NCI-H774 (cell line): ENCODE measurements at places on chromosomes 13 and 19.

DNA sequence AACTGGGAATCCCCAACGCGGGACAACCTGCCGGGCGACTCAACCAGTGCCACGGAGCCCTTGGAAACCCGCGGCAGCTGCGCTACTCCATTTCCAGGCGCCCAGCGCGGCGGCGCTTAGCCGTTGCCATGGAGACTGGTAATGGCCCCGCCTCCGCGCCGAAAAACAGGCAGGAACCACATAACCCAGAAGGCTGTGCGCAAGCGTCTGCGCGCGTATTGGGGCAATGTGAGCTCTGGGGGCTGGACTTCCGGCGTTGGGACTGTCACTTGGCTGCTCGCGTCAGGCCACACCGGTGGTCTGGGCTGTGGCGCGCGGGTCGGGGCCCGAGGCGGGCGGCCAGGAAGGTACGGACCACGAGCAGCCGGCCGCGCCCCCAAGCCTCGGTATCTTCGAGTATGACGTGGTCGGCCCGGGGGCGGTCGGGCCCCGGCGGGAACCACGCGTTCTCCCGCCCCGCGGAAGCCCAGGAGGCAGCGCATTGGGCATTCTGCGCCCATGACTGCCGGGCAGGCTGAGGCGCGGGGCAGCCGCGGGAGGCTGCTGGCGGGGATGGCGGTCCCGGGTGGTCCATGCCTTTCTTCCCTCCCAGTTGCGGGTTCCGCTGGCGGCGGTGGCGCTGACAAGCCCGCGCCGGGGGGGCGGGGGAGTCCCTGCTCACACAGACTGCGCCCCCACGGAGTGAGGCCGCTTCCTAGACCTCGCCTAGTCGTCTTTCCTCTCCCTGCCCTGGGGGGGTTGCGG, at the start of gene ZNF324B:
ZNF324B (plus strand) TSS at position 265 of the 744 bp plus-strand sequence. CDS start 2,080 bp downstream, outside the sequence.
- DNase-seq = peak; percentile 97

DNA sequence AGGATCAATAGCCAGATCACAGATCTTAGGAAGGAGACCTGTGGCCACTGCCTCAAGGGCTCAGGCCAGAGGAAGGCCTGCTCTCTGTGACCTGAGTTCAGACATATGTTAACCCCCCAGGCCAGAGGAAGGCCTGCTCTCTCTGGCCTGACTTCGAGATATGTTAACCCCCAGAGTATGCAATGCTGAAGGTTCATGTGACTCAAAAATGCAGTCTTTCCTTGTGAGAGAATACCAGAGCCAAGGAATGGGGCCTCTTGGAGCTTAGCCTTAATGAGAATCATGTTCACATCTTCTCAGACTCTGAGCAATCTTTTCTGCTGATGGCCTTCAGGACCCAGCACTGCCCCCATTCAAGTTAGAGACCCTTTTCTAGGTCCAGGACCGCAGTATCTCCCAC, 36.7 kb downstream of the MBNL2 start:
- DNase-seq = no peak

DNA sequence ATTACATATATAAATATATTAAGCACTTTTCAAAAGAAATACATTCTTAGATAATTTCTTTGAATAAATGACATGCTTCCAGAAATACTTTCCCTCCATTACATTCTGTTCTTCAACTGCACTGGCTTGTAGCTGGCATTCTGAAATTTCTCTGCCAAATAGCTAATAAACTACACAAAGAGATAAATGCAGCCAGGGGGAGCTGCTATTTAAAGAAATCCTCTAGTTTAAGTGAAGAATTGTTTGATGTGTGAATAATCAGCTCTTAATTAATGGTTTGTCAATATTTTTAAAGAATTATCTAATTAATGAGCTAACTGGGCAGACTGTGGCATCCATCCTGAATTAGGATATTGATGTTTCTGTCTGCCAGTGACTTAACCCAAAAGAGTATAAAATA, 30.7 kb downstream of the SLC7A1 start:
- DNase-seq = no peak

GRCh38 chr13:49584771-49585182, 581 bp downstream of the RCBTB1 start:
- DNase-seq = no peak

GRCh38 chr19:12984143-12984627, 11.1 kb upstream of the NFIX start:
- no peak for DNase-seq

DNA sequence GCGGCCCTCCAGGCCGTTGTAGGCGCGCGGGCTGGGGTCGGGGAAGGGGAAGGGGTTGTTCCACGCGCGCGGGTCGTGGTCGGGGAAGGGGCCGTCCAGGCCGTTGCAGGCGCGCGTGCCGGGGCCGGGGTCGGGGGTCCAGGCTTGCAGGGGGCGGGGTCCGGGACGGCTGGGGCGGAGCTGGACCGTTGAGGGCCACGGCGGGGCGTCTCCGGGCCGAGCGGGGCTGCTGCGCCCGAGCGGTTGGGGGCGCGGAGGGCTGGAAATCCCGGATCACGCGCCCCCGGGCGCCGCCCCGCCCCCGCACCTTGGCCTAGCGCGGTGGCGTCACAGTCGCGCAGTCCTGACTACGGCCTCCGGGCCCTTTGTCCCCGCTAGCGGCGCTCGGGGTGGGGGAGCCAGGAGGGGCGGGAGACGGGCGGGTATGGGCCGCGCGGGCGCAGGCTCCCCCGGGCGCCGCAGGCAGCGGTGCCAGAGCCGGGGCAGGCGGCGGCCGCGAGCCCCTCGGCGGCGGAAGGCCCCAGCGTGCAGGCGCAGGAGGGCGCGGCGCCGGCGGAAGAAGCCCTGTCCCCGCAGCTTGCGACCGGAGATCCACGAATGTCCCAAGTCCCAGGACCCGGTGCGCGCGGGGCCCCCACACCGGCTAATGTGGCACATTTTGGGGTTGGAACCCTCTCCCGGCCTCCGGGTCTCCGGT, 665 bp downstream of the GPX4 start:
- peak; percentile 69 for DNase-seq

- DNase-seq = no peak
Observed at GRCh38 chr13:113365971-113366588, 2.1 kb upstream of the GRTP1 start.

- DNase-seq = no peak
Observed at GRCh38 chr13:110228936-110229904, 77.7 kb downstream of the COL4A1 start.

DNA sequence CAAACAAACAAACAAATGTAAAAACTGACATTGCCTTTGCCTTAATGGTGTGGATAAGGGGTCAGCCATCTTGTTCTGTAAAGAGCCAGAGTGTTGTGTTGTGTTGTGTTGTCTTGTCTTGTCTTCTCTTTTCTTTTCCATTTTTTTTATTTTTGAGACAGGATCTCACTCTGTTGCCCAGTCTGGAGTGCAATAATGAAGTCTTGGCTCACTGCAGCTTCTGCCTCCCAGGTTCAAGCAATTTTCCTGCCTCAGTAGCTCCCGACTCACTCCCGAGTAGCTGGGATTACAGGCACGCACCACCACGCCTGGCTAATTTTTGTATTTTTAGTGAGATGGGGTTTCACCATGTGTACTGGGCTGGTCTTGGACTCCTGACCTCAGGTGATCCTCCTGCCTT, 27.8 kb downstream of the TIMM13 start:
- DNase-seq = no peak

- DNase-seq = no peak
Observed at GRCh38 chr13:103926118-103926517, 859.9 kb upstream of the SLC10A2 start.

DNA sequence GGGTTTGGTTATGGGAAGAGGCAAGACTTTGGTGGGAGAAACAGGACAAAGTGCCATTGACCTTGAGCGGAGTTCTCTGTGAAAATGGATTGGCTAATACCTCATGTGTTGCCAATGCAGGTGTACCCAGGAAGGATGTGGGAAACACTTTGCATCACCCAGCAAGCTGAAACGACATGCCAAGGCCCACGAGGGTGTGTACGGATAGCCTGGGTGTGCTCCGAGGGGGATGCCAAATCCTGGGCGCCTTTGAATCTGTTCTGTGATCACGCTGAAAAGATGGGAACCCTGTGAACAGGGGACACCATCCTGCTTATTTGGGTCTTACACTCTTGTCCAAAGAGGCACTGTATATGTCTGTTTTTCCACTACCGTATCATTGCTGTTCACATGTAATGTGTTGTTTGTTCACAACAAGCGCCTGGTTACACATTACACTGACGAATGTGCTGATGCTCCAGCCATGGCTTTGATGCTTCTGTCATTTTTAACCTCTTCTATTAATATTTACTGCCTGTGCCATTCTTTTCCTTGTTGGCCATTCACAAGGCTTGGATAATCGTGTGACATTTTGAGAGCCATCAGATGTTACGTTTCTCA, 8.3 kb downstream of the GTF3A start:
- DNase-seq = no peak

DNA sequence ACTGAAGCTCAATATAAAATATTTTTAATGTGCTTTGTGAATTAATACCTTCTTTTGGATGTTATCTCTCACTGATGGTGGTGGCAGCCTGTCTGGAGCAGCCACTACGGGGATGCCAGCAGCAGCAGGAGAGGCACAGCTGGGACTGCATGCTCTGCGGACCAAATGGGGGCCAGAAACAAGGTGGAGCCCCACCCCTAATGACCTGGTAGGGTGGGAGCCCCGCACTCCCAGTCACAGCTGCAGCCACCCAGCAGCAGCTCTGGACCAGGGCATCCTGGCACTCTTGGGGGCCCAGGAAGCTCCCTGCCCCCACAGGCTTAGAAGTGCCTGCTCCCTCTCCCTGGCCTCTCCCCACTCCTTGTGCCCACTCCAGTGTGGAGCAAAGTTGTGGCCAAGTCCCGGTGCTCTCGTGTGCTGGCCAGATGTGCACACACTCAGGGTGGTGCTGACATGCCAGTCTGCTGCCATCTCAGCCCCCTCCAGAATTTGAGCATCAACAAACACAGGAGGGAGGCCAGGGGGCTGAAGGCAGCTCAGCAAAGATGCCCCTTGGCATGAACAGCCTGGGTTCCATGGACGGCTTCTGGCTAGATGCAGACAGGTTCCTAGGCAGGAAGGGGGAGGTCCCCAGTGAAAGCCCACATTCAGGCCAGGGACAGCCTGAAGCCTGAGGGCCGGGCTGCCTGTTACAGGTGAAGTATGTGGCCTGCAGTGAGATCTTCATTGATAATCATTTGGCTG, 696.7 kb upstream of the SLITRK5 start:
- no peak for DNase-seq

GRCh38 chr19:41192574-41193429, at the start of gene CYP2S1:
Gene CYP2S1, plus strand, starts transcription at chr19:41193219. Its CDS starts 46 bp downstream, at chr19:41193265.
- DNase-seq = no peak

- peak; percentile 19 for DNase-seq
Observed at GRCh38 chr13:94710881-94711560, 1.3 kb downstream of the SOX21 start.

DNA sequence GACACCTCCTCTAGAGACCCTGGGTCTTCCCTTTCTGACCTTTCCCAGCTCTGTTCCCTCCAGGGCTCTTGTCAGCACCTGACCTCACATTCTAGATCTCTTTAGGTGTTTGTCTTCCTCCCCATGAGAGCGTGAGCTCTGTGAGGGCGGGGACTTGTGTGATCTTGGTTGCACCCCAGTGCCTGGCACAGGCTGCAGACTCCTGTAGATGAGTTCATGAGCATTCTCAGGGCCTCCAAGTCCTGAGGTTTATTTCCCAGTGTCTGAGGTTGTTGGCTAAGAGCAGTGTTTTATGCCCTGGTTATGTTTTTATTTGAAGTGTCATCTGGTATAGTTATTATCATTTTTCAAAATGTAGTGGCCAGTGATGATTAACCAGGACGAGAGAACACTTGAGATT, 596 bp downstream of the CEACAM4 start:
- no peak for DNase-seq

- no peak for DNase-seq
Observed at GRCh38 chr19:5994405-5995165, 16.6 kb upstream of the RANBP3 start.

DNA sequence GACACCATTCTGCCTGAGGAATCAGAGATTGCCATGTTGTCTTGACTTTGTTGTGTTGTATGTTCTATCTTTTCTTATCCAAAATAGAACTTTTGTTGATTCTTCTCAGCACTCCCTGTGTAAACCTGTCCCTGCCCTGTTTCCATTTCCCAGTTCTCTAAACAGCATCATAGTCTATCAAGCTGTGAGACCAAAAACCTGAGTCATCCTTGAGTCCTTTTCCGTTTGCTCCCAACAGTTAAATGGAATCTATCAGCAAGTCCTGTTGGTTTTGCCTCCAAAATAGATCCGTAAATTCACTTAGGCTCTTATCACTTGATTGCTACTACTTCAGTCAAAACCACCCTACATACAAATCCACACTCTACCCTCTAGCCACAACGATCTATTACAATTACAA, 667.1 kb downstream of the PCDH9 start:
- DNase-seq = no peak

DNA sequence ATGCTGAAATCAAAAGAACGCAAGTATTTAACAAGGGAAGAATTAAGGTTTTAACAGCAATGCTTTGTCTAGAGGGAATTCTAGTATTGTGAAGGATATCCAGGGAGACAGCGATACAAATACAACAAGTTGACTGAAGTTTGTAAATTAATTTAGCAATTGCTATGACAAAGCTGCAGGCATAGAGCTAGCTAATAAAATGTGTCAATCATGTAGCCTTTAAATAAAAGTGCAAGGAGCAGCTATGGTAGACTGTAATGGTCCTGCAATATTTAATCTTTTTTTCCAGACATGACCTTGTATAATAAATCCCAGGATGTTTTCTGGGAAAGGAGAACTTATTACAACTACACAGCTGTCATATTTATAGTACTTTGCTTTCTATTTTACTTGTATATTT, 779.3 kb downstream of the SLITRK5 start:
- DNase-seq = no peak

DNA sequence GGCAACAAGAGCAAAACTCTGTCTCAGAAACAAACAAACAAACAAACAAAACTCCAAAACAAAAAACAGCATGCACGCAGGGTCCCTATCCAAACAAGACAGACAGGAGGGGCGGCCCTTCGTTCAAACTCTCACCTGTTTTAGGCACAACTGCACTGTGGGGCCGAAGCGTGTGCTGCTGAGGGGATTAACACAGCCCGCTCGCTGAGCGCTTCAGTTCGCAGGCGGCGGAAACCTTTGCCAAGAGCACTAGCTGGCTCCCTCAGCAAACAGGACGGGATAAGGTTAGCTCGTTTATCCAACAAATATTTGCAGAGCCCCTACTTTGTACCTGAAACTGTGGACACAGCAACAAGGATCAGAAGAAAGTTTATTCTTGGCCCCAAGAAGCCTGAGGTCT, 1.6 kb upstream of the ADPRHL1 start:
- DNase-seq = no peak

- no peak for DNase-seq
Observed at GRCh38 chr13:57604442-57604841, 27.1 kb upstream of the PCDH17 start.

DNA sequence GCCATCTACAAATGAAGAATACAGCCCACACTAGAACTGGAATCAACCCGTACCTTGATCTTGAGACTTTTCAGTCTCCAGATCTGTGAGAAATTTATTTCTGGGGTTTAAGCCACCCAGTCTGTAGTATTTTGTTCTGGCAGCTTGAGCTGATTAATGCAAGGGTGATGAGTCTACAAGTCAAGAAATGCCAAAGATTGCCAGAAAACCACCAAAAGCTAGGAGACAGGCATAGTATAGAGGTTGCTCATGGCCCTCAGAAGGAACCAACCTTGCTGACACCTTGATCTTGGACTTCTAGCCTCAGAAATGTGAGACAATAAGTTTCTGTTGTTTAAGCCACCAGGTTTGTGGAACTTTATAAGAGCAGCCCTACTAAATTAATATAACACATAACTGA, 428.2 kb upstream of the KLF12 start:
- no peak for DNase-seq

- DNase-seq = no peak
Observed at GRCh38 chr13:104701591-104701990, 1635.4 kb upstream of the SLC10A2 start.

- no peak for DNase-seq
Observed at GRCh38 chr13:99256709-99257108, 1.5 kb downstream of the GPR18 start.

- no peak for DNase-seq
Observed at GRCh38 chr13:30905932-30906383, at the start of gene MEDAG. Gene MEDAG, plus strand, starts transcription at chr13:30906271. Its CDS starts 245 bp downstream, at chr13:30906516.
